Camera-type eye (tissue), 1 donor: ENCODE measurements at places on chromosomes 6 and 20. TPM values are rescaled to one million over a fixed set of nuclear protein-coding genes. Genes with fewer than 3 reads are reported as not detected.

GMEB2 gene
- total RNA-seq = 10.9 TPM

SNAI1 gene
- 0.22 TPM for total RNA-seq

EYA4 gene
- total RNA-seq = 7.7 TPM

FLRT3 gene
- 32.1 TPM for total RNA-seq

DEFB132 gene
- not detected for total RNA-seq

BANF2 gene
- total RNA-seq = not detected

EEF1A2 gene
- 87.6 TPM for total RNA-seq

CCDC170 gene
- 3.5 TPM for total RNA-seq

PTPRK gene
- 107 TPM for total RNA-seq

MARCKS gene
- 248 TPM for total RNA-seq

OVOL2 gene
- total RNA-seq = 1.1 TPM

PABPC1L gene
- 17.4 TPM for total RNA-seq

ADGB gene
- total RNA-seq = 3.1 TPM

PRND gene
- total RNA-seq = 14.6 TPM

CABLES2 gene
- 7.4 TPM for total RNA-seq

NHSL1 gene
- 46.6 TPM for total RNA-seq
